ENCODE measurements at places on chromosomes 12 and 14. TPM values are rescaled to one million over a fixed set of nuclear protein-coding genes. Genes with fewer than 3 reads are reported as not detected.
A peak's percentile ranks its signal among the peaks of the same experiment; 100 is the strongest.

DNA sequence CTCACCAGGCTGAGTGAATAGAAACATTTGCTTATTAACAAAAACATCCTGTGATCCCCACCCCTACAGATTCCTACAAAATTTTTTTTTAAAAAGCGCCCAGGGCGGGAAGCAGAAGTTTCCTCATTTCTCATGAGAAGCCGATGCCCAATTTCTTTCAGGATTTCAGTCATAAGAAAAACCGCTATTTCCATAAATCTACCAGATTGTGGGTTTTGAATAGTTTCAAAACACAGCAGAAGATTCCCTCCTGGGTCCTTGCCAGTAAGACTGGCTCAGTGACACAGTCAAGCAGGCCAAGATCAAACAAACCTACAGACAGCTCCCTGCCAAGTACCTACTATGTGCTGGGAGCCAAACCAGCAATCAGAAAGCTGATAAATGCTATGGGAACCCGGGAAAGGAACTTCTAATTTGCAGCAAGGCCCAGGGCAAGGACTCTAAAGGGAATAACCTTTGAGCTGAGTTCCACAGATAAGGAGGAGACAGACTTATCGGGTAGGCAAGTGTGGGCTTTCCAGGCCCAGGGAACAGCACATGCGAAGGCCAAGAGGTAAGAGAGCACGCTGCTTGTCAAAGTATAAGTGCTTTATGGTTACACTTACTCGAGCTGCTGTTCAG, 68.7 kb downstream of the CCDC88C start:
- DNase-seq: no peak
- H3K4me3 ChIP-seq: no peak overlapping the region

Gene TMEM132C
- total RNA-seq: 0.68 TPM

- DNase-seq: no peak
- no peaks in the 10 kb centered on the region for H3K36me3 ChIP-seq
- H3K27ac ChIP-seq: no peak overlapping the region
- no peaks in the 10 kb centered on the region for H3K27me3 ChIP-seq
- no peak overlapping the region for H3K4me3 ChIP-seq
Measured at GRCh38 chr14:96207686-96208085, 3.0 kb downstream of the BDKRB2 start.

Gene GLIPR1L1
- not detected for total RNA-seq

Gene MANSC4
- not detected for total RNA-seq

- no peaks in the 10 kb centered on the region for H3K27me3 ChIP-seq
- no peaks in the 10 kb centered on the region for H3K36me3 ChIP-seq
- DNase-seq: no peak
- no peaks in the 10 kb centered on the region for H3K4me1 ChIP-seq
- H3K4me3 ChIP-seq: no peak overlapping the region
Measured at GRCh38 chr12:68441167-68441566, 109.0 kb upstream of the MDM1 start.

DNA sequence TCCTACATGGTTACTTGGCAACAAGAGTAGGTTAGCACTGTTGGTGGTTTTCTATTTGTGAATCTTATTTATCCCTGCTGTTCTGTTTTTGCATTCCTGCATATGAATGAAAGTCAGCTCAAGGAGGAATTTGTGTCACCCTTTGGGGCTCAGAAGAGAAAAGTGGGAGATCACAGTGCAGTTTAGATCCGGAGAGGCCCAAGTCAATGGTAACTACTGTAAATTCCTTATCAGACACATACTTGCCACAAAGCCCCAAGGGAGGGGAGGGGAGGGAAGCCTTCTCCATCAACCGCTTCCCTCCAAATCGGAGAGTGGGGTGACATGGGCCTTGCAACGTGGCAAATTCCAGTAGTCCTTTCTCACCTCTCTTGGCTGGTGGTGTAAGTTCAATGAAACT, 15.0 kb downstream of the GSG1 start:
- H3K27me3 ChIP-seq: no peaks in the 10 kb centered on the region
- DNase-seq: no peak
- no peaks in the 10 kb centered on the region for H3K36me3 ChIP-seq
- no peak overlapping the region for H3K4me3 ChIP-seq
- no peak overlapping the region for H3K27ac ChIP-seq
- peaks cover 10% of the 10 kb centered on the region for H3K4me1 ChIP-seq

- no peak for DNase-seq
- H3K36me3 ChIP-seq: no peaks in the 10 kb centered on the region
- no peaks in the 10 kb centered on the region for H3K4me1 ChIP-seq
Measured at GRCh38 chr12:62860501-62861411, 74.2 kb downstream of the PPM1H start.

DNA sequence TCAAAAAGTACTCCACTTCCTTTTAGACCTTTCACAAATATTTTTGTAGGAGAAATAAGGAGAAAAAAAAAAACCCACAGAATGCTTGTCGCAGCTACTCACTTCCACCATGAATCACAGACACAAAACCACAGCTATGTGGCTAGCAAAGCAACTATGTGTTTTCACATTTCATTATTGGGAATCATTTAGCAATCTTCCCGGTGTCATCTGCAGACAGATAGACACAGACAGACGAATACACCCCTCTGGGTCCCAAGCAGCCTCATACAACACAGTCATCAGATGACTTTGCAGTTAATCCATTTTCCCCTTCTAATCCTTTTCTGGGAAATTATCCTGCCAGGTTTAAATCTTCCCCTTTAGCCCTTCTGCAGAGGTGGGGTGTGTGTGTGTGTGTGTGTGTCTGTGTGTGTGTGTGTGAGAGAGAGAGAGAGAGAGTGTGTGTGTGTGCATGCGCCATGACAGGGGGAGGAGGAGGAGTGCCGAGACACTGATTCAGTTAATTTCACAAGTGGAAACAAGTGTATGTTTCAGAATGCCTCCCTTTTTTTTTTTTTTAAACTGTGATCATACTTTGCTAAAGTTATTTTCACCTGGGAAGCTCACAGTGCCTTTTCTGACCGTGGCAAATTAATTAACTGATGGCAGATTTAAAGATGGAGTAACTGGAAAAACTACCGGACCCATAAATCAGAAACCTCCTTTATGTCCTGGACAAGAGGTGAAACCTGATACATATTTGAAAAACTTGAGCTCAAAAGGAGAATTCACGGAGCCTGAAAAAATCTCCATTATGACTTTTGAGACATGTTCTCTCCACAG, 39.9 kb downstream of the LTBP2 start:
- no peaks in the 10 kb centered on the region for H3K27me3 ChIP-seq
- peak; percentile 78 for DNase-seq
- H3K4me1 ChIP-seq: peaks cover 96% of the 10 kb centered on the region
- H3K4me3 ChIP-seq: no peak overlapping the region
- no peaks in the 10 kb centered on the region for H3K36me3 ChIP-seq

- H3K36me3 ChIP-seq: no peaks in the 10 kb centered on the region
- H3K27me3 ChIP-seq: no peaks in the 10 kb centered on the region
- H3K27ac ChIP-seq: no peak overlapping the region
- H3K4me1 ChIP-seq: no peaks in the 10 kb centered on the region
- DNase-seq: no peak
Measured at GRCh38 chr12:18576104-18576626, 161.6 kb downstream of the PLCZ1 start.

GRCh38 chr12:10197879-10198278, 14.8 kb upstream of the GABARAPL1 start:
- H3K27me3 ChIP-seq: no peaks in the 10 kb centered on the region
- H3K36me3 ChIP-seq: no peaks in the 10 kb centered on the region
- no peak overlapping the region for H3K27ac ChIP-seq
- DNase-seq: no peak
- no peak overlapping the region for H3K4me3 ChIP-seq
- H3K4me1 ChIP-seq: no peaks in the 10 kb centered on the region

DNA sequence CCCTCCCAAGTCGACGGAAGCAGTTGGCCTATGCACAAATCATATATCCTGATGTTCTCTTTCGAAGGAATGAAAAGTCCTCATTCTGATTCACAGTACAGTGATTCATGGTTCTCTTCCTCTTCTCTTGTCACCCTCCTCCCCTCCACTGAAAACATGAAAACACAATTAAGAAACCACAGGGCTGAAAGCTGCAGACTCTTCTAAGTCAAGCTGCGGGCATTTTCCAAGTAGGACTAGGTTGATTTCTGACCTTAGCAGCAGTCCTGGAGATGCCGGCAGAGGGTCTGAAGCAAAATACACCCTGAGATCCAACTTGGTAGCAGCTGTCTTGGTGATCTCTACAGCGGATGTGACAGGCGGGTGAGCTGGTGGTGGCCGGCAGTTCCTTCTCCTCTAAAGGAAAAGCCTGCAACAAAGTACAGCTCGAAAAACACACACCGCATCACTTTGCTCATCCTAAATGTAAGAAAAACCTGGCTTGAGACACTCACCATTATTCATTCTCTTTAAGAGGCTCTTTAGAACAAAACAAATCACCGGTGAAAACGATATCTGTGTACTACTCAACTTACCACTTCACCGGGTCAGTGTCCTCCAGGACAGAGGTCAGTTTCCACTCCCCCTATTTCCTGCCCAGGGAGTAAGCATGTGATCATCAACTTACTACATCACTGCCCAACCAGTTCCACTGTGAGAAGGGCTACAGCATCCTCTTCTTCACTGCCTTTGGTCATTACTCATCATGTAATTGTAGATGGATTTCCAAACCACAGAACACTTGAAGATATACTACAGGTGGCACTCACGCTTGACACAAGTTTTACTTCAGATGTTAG, 6.0 kb downstream of the TMCC3 start:
- no peaks in the 10 kb centered on the region for H3K36me3 ChIP-seq
- H3K27me3 ChIP-seq: no peaks in the 10 kb centered on the region
- peak overlapping the region; percentile 20 for H3K27ac ChIP-seq
- H3K4me3 ChIP-seq: no peak overlapping the region

DNA sequence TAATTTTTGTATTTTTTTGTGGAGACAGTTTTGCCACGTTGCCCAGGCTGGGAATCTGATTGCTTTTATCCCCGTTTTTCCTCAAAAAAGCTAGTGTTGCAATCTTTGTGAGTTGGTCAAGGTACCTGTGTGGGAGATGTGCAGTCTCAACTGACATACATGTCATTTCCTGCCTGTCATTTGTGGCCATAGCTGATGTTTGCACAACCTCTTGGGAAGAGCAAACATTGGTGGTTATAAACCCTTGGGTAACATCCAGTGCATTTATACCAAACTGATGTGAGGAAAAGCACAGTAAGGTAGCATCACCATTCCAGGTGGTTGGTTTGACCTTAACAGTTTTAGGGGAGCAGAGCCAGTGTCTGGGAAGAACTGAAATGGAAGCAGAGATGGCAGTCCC, 54.7 kb downstream of the ATG14 start:
- H3K36me3 ChIP-seq: no peaks in the 10 kb centered on the region
- peaks cover 3% of the 10 kb centered on the region for H3K4me1 ChIP-seq
- no peaks in the 10 kb centered on the region for H3K27me3 ChIP-seq
- no peak overlapping the region for H3K4me3 ChIP-seq
- no peak for DNase-seq

Gene TAS2R10
- 2.8 TPM for total RNA-seq

Gene SIX6
- total RNA-seq: not detected

DNA sequence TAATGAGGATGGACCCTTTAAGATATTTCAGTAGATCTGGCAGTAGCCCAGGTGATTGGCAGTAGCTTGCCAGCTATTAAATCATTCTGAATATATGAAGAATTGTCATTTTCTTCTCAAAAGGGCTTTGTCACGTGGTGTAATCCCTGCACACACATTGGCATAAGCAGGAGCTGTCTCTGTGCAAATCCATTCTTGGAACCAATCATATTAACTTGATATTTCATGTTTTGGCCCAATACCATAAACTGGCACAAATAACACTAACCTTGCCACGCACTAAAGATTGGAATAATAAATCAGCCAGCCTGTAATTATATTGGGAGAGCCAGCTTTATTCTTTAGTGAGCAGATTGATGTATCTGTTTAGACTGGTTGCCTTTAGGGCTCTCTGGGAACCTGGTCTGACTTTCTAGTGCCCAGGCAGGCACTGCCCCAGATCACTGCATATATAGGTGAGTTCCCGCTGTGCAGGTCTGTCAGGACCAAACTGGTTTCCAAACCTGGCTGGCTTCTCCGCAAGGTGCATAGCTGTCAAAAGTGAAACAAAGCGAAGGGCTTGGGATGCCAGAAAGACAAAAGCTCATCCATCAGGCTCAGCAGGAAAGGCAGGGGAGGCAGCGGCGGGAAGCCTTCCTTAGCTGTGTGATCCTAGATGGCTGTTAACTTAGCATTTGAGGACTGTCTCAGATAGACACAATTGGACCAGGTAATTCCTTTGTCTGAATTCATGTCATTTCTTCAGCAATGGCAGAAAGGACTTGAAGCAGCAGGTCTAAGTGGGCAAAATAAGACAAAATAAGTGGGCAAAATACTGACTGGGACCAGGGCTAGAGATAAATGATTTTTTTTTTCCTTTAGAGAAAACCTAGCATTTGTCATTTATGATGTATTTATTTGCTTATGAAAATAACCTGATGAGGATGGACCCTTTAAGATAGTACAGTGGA, 128.8 kb upstream of the DYRK2 start:
- no peaks in the 10 kb centered on the region for H3K36me3 ChIP-seq
- no peaks in the 10 kb centered on the region for H3K27me3 ChIP-seq
- no peak for DNase-seq
- H3K4me3 ChIP-seq: no peak overlapping the region

GRCh38 chr14:71590131-71590530, 342.1 kb upstream of the RGS6 start:
- no peaks in the 10 kb centered on the region for H3K27me3 ChIP-seq
- DNase-seq: no peak
- H3K4me1 ChIP-seq: peaks cover 22% of the 10 kb centered on the region
- no peak overlapping the region for H3K4me3 ChIP-seq
- no peaks in the 10 kb centered on the region for H3K36me3 ChIP-seq

DNA sequence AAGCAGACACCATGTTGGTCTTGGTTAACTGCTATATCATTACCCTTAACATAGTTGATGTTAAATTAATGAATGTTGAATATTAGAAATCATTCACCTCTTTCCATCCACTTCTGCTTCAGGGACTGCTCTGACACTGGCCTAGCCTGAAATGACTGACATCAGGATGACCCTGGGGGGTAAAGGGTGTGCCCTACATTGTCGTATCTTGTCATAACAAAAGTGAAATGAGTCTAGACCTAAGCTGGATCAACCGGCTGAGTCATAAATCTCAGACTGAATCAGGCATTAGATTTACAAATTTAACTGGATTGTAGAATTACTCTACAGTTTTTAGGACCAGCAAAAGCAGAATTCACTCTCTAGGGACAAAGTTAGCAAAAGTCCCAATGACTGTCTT, 35.3 kb downstream of the KICS2 start:
- no peak overlapping the region for H3K27ac ChIP-seq
- no peaks in the 10 kb centered on the region for H3K27me3 ChIP-seq
- no peak for DNase-seq
- peaks cover 5% of the 10 kb centered on the region for H3K4me1 ChIP-seq
- no peaks in the 10 kb centered on the region for H3K36me3 ChIP-seq

Gene NAP1L1
- total RNA-seq: 233 TPM

DNA sequence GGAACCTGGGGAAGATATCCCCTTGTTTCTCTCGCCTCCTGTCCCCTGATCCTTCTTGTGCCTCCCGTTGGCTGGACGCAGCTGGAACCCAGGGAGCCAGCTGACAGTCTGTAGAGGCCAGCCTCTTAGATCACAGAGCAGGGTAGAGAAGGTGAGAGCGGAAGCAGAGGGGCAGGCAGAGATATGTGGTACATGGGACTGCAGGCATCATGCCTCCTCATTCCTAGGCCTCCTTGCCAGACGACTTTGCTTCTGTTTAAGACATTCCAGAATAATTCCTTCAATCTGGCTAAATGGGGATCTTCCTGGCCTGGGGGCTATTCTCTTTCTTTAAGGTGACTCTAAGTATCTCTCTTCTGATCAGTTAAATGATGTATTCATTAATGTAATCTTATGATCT, 89.4 kb upstream of the MAX start:
- H3K27me3 ChIP-seq: no peaks in the 10 kb centered on the region
- no peaks in the 10 kb centered on the region for H3K36me3 ChIP-seq
- no peak overlapping the region for H3K27ac ChIP-seq
- H3K4me3 ChIP-seq: no peak overlapping the region
- DNase-seq: no peak
